Skeletal muscle cell (primary cell): ENCODE measurements at places on chromosomes 5 and 9.
A peak's percentile ranks its signal among the peaks of the same experiment; 100 is the strongest.

DNA sequence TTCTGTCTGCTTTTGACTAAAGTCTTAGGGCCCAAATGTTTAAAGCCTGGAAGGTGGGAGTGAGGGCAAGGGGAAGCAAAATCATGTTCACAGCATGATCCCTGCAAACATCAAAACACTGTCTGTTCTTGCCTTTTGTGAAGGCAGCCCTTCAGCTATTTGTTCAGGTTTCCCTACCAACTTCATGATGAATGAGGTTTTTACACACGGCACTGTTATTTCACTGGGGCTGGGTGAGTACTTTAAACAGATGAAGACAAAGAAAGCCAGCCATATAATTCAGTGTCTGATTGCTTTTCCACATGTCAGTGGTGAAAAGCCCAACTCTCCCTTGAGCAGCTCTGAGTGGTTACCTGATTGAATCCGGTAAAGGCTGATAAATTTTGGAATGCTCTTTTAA is 224.7 kb upstream of the GRAMD2B start:
- no peak for DNase-seq

GRCh38 chr9:72871685-72872084 is 81.2 kb downstream of the ALDH1A1 start:
- no peak for DNase-seq

DNA sequence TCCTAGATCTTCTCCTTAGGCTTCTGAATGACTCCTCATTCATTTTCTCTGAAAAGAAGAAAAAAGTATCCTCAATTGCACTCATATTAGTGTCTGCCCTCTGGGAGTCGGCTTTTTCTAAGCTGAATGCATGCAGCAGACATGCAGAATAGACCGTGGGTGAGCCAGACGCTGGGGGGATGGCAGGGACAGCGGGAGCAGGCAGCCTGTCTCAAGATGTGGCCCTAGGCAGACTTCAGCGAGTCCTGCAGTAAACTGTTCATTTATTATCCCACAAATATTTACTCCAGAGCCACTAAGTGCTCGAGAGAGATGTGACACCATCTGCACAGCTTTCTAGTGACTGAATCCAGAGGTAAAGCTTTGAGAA is 164.9 kb upstream of the RAI14 start:
- no peak for DNase-seq

DNA sequence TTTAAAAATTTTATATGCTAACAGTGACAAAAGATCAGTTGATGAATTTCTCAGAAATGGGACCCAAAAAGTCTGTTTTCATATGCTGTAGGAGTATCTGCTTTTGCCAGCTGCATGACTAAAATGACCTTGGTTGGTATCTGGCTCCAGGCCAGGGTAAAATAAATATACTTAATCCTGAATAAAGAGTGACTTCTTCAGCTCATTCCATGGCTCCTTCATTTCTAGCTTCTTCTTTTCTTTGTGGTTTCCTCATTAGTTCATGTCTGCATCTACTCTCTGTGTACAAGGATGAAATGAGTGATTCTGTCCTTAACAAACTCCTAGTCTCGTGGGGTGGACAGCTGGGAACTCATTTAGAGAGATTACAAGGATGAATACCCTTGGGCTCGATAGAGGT is 36.0 kb downstream of the RCL1 start:
- DNase-seq = no peak

GRCh38 chr9:37635808-37636207 is 14.9 kb upstream of the FRMPD1 start:
- DNase-seq = no peak

GRCh38 chr9:88742483-88742882 is 207.5 kb downstream of the NXNL2 start:
- DNase-seq = peak; percentile 78

DNA sequence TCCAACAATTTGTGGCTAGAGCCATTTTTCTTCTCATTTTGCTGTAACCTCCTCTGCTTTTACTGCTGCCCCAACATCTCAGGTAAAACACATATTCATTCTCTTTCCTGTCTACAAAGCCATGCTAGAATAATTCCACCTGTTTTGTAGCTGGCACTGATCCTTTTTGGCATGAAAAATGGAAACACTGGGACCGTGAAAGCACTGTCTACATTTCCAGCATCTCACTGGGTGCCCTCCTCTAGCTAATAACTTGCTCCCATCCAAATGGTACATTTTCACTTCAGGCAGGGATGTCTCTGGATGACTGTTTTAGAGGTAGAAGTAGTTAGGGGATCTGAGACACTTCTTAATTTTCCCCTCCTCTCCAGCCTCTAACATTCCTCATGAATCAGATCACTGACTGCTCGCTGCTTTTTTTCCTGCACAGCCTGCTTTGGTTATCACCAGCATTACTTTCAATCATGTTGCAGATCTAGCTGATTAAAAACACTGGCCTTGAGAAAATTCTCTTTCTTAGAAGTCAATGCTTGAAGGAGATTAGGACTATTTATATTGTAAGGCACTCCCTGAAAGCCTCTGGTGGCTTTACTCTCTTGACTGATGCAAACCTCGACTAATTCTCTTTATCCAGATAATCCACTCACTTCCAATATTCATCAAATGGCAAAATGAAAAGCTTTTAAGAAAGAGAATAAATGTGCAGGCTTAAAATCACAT is 1312.6 kb upstream of the DMAC1 start:
- no peak for DNase-seq

- DNase-seq = no peak
Measured at GRCh38 chr9:35254237-35254636, 92.4 kb downstream of the UNC13B start.

GRCh38 chr9:87687207-87687606 is 38.7 kb upstream of the CTSL start:
- no peak for DNase-seq

DNA sequence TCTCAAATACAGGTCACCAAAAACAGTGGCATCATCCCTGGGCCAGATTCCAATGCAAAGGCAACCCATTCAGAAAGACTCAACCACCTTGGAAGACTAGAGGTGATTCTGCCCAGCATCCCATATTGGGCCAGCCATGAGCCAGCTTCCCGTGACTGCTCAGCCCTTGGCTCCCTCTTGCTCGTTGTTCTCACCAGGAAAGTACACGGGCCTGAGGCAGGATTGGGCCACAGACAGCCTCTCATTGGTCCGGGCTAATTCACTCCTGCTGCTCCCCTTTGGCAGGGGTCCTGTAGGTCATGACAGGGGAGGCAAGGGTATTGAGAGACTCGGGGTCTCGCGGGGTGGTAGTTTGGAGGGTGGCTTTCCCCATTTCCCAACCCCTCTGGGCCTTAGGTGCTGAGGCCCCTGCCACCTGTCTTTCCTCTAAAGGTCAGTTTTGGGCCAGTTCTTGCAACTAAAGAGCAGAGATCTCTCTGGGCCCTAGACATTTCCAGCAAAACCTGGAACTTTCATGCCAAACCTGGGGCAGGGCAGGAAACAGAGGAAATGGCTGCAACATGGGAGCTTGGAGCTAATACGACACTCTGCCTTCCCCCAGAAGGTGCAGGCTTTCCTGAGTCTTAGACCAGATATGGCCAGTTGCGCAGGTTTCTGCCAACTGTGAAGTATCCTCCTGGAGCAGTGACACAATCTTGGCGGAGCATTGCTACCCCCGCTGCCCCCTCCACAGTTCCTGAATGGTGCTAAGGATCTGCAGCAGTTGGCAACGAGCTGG is 22.0 kb upstream of the FGFR4 start:
- DNase-seq = no peak

- peak; percentile 84 for DNase-seq
Measured at GRCh38 chr5:148976569-148977381, 86.1 kb downstream of the SH3TC2 start.

DNA sequence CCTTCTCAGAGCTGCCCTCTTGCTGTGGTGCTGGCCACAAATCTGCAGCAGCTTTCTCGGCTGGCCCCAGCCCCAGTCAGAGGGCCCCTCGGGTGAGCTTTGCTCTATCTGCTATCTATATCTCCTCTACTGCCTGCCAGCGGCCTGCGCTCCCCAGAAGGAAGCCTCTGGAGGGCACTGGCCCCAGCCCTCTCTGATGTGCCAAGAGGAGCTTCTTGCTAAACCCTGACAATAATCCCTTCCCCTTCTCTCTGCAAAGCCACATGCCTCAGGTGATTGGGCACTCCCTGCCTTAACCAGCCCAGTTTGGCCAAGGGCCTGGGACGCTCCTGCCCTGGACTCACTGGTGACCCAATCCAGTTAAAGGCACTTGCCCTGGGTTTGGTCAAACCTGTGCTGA is 42.7 kb downstream of the CAMK2A start:
- DNase-seq = no peak

GRCh38 chr5:61701877-61702602 is 370.0 kb downstream of the ZSWIM6 start:
- no peak for DNase-seq

- DNase-seq = no peak
Measured at GRCh38 chr5:99349787-99350186, 421.0 kb upstream of the CHD1 start.

- DNase-seq = no peak
Measured at GRCh38 chr9:129313331-129313955, 135.4 kb upstream of the IER5L start.

- DNase-seq = no peak
Measured at GRCh38 chr9:89238424-89238823, 59.8 kb upstream of the SHC3 start.

DNA sequence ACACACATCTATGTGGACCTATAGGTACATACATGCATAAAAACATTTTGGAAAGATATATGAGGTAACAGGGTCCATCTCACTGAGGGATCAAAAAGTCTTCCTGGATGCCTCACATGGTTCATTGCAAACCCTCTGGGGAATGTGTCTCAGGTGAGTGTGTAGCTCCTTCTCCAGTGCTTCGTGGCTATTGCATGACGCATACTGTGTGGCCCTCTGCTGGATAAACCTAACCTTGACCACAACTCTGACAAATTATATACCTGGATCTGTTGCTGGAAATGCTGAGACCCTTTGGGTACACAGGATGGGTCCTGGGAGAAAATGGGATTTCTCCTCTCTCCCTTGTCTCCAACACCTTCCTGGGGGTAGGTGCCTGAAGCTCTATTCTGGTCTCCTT is 91.9 kb downstream of the JAKMIP2 start:
- DNase-seq = no peak

DNA sequence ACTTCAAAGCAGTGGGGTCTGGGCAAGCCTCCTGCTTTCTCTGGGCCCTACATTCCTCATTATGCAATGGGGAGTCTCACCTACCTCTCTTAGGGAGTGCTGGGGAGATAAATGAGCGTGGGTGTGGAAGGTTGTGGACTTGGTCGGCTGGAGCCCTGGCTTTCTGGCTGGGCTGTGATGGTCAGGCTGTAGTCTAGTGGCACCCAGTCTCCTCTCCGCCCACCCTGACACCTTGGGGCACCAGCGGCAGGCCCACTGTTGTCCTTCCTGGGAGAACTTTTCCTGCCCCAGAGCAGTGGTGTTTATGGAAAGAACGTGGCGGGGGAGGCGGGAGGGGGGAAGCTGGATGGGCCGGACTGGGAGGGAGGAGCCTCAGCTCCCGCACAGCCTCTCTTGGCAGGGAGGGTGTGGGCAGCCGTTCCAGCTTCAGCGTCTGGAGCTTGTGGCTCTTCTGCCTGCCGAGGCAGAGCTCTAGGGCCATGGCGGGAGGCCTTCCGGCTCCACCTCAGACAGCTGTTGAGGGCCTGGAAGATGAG is 4.1 kb downstream of the PTGS1 start:
- no peak for DNase-seq

DNA sequence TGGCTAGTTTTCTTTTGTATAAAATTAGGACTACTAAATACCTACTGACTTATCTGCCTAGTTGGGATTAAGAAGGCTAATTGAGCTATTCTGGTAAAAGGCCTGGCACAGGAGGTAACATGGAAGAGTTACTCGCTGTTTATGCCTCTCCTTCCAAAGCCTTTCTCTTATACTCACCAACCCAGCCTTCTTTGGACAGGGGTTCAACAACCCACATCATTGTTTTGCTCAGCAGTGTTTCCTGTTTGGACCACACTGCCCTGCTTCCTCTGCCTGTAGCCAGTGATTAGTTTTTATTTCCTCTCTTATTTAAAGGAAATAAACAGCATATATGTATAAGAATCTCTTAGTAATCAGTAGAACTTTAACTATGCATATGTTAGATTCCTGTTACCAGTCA is 85.1 kb upstream of the TLX3 start:
- DNase-seq = no peak

DNA sequence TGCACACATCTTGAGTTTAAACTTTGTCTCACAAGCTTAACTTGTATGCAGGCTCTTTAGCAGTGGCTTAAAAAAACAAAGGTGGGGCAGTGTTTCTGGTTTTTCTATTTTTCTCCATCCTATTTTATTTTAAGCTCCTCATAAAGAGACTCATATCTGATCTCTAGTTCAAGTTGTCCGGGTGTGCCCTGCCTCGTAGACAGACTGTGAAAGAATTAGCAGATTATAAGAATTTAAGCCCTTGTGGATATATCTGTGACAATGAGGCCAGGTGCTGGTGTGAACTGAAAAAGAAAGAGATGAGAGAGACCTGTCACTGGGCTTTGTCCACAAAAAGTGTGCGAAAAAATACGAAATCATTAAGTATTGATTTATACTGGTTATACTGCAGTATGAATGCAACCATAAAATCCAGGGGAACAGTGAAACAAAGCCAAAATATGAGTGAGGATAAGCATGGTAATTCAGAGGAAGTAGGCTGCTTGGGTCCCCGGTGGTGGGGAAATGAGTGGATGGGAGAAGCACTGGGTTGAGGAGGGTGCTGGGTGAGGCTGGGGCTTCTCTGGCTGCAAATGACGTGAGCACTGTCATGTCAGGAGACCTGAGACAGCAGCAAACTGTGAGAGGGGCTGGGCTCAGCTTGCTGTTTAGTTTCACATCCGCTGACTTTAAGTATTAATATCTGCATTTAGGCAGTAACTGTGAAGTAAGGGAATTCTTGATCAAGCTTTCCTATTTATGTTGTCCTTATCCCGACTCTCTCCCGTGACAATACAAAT is 179.7 kb upstream of the ANKRD55 start:
- DNase-seq = no peak

DNA sequence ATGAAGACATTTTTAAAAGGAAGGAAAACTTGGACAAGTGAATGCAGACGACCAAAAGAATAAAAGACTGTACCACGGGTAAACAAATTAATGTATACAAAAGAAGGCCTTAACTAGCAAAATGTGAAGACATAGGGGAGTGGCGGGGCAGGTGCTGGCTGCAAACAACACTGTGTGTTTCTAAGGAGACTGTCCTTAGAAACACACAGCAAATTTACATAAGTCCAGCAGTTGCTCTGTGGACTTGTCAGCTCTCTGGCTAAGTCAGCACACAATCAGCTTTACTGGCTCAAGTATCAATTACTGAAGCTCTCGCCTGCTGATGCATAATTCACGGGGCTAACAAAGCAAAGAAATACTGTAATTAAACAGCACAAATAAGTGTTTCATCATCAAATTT is 24.8 kb downstream of the PTBP3 start:
- no peak for DNase-seq

DNA sequence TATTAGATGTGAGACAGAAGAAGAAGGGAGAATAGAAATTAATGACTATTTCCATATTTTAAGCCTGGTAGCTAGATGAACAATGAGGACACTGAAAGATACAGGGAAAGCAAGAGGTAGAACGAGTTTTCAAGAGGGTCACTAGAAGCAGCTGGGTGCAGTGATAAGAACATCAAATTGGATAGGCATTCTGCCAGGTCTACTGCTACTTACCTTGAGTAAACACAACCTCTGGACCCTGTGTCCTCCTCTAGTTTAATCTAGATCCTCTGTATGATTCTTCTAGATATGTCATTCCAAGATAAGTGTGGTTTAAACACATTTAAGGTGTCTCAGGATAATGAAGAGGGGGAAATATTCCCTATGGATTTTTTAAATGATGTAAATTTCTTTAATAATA is 31.2 kb downstream of the OTP start:
- DNase-seq = no peak
